ENCODE measurements at places on chromosomes 6 and 20.

- no peak for DNase-seq
Measured at GRCh38 chr6:83590416-83590815, 78.1 kb downstream of the PRSS35 start.

DNA sequence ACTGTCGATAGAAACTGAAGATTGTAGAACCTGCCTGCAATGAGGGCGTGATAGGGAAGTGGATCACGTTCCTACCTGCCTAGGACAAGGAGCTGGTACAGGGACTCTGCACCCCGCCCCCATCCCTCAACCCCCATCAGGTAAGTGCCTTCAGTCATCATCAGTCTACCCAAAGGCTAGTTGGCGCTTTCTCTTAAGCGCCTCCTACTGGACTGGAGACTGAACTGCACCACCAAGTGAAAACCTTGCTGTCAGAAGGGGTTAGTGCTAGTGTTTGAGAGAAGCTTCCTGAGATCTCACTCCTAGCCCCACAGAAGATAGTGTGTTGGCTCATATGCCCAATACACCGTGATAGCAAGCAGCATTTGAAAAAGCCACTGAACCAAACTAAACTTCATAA lies 706.5 kb upstream of the MAN1A1 start:
- no peak for DNase-seq

GRCh38 chr20:14264869-14265268 lies 72.5 kb downstream of the FLRT3 start:
- peak; percentile 15 for DNase-seq

- no peak for DNase-seq
Measured at GRCh38 chr6:124982669-124983068, 20.4 kb downstream of the RNF217 start.

- no peak for DNase-seq
Measured at GRCh38 chr20:5767493-5768098, 17.4 kb downstream of the SHLD1 start.

- no peak for DNase-seq
Measured at GRCh38 chr6:41599852-41600445, 38.3 kb upstream of the MDFI start.

GRCh38 chr20:42261766-42262270 lies 643.6 kb upstream of the CHD6 start:
- no peak for DNase-seq

GRCh38 chr6:109296452-109296851 lies 85.8 kb downstream of the CD164 start:
- no peak for DNase-seq

GRCh38 chr6:38127284-38127683 lies 307.8 kb downstream of the ZFAND3 start:
- DNase-seq, result no peak

DNA sequence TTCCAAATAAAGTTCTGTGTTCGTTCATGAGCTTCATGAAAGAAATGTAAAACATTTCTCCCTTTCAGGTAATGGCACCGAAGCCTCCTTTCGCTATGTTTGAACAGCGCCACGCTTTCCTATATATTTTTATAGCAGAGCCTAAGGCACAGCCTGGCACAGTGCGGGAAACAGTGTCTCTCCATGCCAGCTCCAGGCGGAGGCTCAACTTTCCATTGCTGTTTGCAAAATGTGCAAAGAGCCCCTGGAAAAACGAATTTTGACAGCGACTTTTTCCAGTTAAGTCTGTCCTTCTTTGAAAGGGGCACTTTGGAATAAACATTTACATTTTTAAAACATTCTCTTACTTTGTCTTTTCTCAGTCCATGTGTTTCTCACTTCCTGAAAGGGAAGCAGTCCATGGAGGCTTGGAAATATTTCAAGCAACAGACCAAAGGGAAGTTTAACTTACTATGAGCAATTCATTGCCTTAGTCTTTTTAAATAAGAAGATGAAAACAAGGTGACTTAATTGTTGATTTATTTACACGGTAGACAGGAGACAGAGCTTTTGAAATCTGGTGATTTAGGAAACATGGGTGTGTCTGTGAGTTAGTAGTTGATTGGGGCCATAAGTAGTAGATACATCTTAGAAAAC lies 769 bp downstream of the CCN6 start:
- DNase-seq, result no peak

DNA sequence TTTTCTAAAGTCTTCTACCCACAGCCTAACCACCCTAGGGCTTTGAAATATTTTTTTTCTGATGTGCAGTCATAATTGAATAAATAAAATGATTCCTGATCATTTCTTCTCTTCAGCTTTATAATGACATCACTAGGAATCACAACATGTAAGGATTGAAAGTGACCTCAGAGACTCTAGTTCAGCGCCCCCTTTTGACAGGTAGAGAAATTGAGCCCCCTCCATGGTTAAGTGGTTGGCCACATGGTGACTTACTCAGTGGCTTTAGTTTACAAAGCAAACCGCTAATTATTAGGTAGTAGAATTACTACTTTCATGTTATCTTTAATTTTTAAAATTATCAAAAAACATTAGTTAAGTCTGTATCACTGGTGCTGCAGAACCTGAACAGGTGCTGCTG lies 13.3 kb upstream of the SLC2A12 start:
- DNase-seq, result peak; percentile 34

All from EL (cell line).